ENCODE measurements at places on chromosomes 7 and 10.
A peak's percentile ranks its signal among the peaks of the same experiment; 100 is the strongest.

- no peak for DNase-seq
Observed at GRCh38 chr7:69568266-69568665, 30.0 kb upstream of the AUTS2 start.

GRCh38 chr7:48213226-48213625 lies 42.0 kb downstream of the ABCA13 start:
- DNase-seq, result no peak

GRCh38 chr7:159015454-159016410 lies 128.9 kb downstream of the VIPR2 start:
- peak; percentile 46 for DNase-seq

DNA sequence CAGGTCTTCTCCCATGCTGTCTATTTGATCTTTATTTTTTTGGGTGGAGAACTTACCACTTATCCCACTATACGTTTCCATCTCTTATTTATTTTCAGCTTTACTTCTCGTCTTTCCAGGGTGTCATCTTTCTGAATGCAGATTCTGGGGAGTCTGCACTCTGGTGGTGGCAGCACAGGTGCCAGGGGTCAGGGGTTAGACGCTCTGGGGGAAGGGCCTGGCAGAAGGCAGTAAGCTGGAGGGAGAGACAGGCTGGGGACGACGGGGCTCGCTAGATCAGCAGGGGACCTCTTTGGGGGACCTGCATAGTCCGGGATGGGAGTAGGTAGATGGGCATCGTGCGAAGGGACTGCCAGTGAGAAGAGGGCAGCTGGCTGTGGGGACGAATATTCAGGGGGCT lies 22.3 kb downstream of the CHST12 start:
- DNase-seq, result no peak

DNA sequence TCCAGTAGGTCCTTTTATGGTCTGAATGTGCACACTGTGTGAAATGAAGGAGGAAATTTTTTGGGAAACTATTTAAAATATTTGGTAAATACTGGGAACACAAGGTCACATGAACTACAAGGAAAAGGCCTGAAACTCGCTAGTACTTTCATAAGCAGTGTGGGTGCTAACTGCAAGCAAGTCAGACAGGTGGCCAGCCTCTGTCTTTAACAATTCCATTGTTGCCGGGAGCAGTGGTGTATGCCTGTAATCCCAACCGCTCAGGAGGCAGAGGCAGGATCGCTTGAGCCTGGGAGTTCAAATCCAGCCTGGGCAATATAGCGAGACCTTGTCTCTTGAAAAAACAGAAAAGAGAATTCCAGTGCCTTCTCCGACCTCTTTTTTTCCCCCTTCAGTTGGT lies 37.5 kb downstream of the SMURF1 start:
- DNase-seq, result no peak

GRCh38 chr7:139741239-139741638 lies 36.6 kb downstream of the HIPK2 start:
- no peak for DNase-seq

GRCh38 chr10:95792874-95793285 lies 36.9 kb downstream of the ENTPD1 start:
- peak; percentile 42 for DNase-seq

- no peak for DNase-seq
Observed at GRCh38 chr7:19351341-19352304, 206.4 kb upstream of the FERD3L start.
